HT-29 (cell line): ENCODE measurements at places on chromosomes 2 and 18.

DNA sequence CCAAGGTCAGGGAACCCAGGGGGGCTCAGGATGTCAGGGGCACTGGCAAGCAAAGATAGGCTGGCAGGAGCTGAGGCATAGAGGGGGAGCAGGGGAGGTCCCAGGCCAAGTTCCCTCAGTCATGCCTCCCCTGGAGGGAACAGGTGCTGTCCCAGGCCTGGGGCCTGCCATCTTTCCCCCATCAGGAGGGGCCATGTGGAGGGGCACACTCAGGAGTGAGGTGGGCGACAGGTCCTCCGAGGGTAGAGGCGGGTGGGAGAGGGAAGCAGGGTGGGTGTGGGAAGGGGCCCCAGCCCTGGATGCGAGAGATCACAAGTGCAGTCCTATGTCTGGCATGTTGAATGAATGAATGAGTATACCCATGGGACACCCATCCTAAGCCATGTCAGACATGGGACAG, 127.7 kb upstream of the GLI2 start:
- no peak for DNase-seq

- no peak for DNase-seq
Measured at GRCh38 chr2:211877061-211877460, 661.5 kb downstream of the ERBB4 start.

GRCh38 chr2:37706334-37707183, 35.1 kb upstream of the CDC42EP3 start:
- no peak for DNase-seq

DNA sequence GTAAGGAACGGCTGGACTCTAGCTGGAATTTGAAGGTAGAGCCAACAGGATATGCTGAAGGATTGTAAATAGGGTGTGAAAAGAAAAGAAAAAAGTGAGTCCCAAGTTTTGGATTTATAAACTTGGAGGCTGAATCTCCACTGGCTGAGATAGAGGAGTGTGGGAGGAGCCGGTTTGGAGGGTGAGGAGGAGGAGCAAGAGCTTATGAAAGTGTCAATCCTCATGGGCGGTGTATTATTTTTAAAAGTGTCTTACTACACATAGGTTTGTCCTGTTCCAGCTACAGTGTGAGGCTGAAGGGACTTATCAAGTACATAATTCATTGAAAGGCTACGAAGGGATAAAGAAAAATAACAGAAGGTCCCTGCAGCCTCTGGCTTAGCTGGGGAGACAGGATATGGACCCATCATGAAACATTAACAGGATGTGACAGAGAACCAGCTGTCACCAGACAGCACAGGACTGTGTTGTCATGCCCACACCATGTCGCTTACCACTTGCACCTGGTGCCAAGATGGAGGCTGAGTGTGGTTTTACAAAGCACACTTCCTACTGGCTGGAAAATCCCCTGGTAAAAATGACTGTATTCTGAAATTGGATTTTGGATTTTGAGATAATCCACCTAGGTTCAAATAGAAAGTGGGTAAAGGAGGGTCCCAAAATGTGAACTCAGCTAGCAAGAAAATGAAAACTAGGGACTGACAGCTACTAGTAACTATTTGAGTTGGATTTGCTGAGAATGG, 2.5 kb upstream of the MREG start:
- DNase-seq = no peak

- DNase-seq = no peak
Measured at GRCh38 chr2:173441222-173441621, 86.5 kb downstream of the CDCA7 start.

- no peak for DNase-seq
Measured at GRCh38 chr18:75408554-75409506, 18.7 kb downstream of the SMIM21 start.

DNA sequence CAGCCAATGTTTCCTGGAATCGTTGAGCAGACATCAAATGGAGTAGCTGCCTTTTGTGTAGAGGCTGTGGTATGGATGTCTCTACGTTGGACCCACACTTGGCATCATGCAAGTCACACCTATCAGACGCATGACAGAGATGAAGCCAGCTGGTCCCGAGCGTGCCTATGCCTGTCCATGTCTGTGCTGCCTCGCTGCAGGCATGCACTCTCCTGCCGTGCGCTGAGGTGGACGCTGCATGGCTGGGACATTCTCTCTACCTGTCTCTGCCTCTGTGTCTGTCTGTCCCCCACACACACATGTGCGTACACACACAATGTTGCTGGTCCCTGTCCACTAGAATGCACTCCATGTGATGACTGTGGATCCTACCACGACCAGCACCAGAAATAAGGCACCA, 514.2 kb upstream of the MYT1L start:
- no peak for DNase-seq

DNA sequence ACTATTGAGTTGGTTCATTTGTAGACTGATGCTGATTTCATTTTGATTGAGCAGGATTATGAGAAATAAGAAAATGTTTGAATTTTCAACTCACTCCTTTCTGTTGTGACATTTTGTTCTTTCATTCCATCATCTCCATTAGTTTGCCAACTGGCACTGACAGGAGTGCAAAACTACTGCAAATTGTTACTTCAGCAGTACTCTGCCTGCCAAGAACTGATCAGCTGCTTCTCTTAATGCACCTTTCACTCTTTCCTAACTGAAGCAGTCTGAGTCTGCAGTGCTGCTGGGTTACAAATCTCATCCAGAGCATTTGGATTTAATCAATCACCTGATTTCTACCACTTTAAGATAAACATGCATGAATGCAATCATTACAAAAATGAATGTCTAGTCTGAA, 70.9 kb downstream of the TMEFF2 start:
- no peak for DNase-seq

DNA sequence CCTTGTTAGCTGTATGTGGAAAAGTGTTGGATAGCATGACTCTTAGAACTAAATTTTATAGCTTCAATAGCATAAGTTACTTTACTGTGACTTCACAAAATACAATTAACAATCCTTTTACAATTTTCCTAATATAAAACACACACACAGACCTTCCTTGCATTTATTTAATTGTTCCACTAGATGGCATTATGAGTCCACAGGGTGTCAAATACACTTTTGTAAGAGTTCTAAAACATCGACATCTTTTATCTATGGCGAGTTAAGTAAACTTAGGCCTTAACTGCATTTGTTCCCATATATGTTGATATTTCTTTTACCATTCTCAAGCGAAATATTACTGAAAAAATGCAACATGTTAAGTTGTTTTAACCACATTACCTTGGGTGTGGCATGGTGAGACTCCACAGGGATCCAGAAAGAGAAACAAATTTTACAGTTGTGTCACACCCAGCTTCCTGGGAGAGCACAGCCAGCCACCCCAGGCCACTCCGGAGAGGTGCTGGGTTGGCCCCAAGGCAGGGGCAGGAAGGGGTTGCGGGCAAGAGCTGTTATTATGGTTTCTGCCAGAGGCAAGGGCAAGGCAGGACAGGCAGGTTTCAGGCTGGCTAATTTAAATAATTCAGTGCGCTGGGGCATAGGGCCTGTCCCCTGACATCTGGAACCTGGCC, 312.4 kb upstream of the MC4R start:
- peak; percentile 7 for DNase-seq

- DNase-seq = peak; percentile 39
Measured at GRCh38 chr2:112683550-112684414, 37.0 kb upstream of the NT5DC4 start.

GRCh38 chr2:74922592-74923227, 35.7 kb upstream of the POLE4 start:
- no peak for DNase-seq

- no peak for DNase-seq
Measured at GRCh38 chr18:64403784-64404503, 255.1 kb upstream of the LINC00305 start.
